ENCODE measurements at places on chromosomes 6 and 20. TPM values are rescaled to one million over a fixed set of nuclear protein-coding genes. Genes with fewer than 3 reads are reported as not detected.

The EPHA7 gene
- total RNA-seq: 0.43 TPM

DNA sequence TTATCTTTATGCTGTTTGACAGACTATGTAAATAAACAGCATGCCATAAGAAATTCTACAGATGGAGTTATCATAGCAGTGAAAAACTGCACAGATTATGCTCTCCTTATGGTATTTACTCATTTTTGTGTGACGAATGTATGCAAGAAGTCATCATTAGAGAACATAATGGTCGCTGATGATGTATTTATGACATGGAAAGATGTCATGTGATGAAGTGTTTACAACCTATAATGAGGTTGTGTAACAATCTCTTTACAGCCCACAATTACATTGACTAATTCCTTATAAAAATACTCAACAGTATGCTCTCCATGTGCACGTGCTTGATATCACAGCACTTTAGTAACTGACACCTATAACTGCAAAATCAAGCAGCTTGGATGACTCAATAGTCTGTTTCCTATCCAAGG lies 192.4 kb downstream of the BMP2 start:
- no peaks in the 10 kb centered on the region for H3K4me1 ChIP-seq
- no peaks in the 10 kb centered on the region for H3K36me3 ChIP-seq
- no peaks in the 10 kb centered on the region for H3K27me3 ChIP-seq
- H3K4me3 ChIP-seq: no peak overlapping the region
- no peak overlapping the region for H3K27ac ChIP-seq

DNA sequence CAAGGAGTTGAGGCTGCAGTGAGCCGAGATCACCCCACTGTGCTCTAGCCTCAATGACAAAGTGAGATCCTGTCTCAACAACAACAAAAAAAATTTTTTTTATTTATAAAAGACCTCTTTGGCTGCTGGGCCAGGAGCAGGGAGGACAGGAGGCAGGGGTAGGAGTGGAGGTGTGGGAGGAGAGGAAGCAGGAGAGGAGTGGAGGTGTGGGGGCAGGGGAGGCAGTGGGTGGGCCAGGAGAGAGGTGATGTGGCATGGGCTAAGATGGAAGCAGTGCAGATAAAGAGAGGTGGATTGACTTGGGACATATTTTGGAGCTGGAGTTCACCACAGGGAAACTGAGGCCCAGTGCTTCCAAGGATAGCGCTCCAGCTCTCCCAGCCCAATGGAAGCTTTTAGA lies 13.4 kb upstream of the CSNK2A1 start:
- no peak for DNase-seq
- H3K4me1 ChIP-seq: no peaks in the 10 kb centered on the region
- no peak overlapping the region for H3K27ac ChIP-seq
- H3K36me3 ChIP-seq: no peaks in the 10 kb centered on the region
- no peaks in the 10 kb centered on the region for H3K27me3 ChIP-seq

DNA sequence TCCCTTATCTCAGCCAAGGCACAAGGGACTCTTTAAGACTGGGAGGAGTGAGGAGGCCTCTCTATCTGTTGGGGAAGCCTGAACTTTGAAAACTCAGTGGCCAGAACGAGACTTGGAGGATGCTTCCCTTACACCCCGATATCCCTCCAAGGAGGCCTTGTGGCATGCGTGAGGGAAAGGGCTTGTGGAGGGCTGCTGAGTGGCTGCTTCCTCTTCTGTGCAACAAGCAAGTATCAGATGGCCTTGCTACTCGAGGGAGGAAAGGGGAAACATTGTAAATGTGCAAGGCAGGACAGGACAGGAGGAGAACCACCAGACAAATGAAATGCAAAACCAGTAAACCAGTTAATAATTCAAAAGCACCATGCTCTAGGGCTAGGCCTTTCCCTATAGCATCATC lies 306.5 kb upstream of the MAP3K7 start:
- H3K4me1 ChIP-seq: no peaks in the 10 kb centered on the region
- H3K36me3 ChIP-seq: no peaks in the 10 kb centered on the region
- DNase-seq: no peak
- no peak overlapping the region for H3K27ac ChIP-seq
- H3K27me3 ChIP-seq: no peaks in the 10 kb centered on the region

The CALHM5 gene
- 3.4 TPM for total RNA-seq

Measured in ascending aorta (tissue), 2 donors.